HFFc6 (cell line): ENCODE measurements at places on chromosomes 11 and 22.

DNA sequence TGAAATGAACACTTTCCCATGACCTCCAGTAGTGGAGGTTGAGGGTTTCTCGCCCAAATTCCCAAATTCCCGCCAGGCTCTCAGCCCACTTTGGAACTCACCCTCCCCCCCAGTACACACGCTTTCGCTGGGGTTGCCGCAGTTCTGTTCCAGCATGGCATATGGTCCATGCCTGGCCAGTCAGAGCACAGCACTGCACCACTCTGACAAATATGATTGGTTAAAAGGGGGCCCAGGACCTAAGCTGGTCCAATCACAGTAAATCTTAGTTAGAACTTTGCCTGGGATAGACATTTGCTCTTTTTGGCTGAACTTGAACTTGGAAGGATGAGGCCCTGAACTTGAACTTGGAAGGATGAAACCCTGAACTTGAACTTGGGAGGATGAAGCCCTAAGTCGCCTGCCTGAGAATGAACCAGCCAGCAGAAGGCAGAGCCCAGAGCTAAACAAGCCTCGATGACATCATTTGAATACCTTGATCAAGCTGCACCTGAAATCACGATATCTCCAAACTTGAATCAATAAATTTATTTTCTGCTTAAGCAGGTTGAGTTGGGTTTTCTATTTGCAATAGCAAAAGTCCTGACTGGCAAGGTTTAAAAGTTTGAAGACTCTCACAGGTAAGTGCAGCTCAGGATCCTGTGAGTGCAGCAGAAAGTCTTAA, 12.6 kb upstream of the SSTR3 start:
- no peak overlapping the region for H3K4me3 ChIP-seq
- H3K36me3 ChIP-seq: no peaks in the 10 kb centered on the region; the same call in 1 of the 2 replicates
- no peak overlapping the region for H3K27ac ChIP-seq
- peaks cover 20% of the 10 kb centered on the region for H3K4me1 ChIP-seq
- no peak for DNase-seq

- H3K27ac ChIP-seq: no peak overlapping the region
- H3K4me3 ChIP-seq: no peak overlapping the region
- DNase-seq: no peak
- H3K27me3 ChIP-seq: no peaks in the 10 kb centered on the region
- H3K4me1 ChIP-seq: peaks cover 6% of the 10 kb centered on the region; the same call in 1 of the 2 replicates
Measured at GRCh38 chr11:16309226-16309625, 47.1 kb downstream of the SOX6 start.

DNA sequence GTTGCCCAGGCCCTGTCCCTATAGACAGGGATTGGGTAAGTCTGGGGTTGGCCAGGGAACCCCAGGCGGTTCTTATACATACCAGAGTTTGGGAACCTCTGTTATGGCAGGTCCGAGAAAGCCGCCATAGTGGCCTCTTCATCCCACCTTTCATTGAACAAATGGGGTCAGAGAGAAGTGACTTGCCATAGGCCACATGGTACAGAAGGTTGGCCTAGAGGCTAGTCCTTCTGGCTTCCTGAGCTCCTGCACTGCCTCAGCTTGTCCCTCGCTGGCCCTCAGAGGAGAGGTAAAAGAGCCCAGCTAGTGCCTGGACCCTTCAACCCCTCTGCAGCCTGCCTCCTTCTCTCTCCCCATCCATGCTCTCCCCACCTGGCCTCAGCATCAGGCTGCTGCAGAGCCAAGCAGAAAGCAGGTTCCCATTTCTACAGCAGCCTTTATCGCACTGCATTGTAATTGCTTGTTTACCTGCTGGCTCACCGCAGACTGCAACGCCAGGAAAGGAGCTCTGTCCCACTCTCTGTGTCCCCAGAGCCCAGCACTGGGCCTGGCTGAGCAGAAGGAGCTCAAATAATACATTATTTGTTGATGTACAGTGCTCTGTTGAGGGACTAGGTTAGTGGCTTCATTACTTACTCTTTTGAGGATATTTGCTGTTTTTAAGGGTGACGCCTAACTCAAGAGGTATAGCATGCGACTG, 103.6 kb downstream of the TRIM29 start:
- H3K27ac ChIP-seq: no peak overlapping the region
- H3K27me3 ChIP-seq: peaks cover 33% of the 10 kb centered on the region
- no peak for DNase-seq
- no peaks in the 10 kb centered on the region for H3K4me1 ChIP-seq
- H3K36me3 ChIP-seq: no peaks in the 10 kb centered on the region

DNA sequence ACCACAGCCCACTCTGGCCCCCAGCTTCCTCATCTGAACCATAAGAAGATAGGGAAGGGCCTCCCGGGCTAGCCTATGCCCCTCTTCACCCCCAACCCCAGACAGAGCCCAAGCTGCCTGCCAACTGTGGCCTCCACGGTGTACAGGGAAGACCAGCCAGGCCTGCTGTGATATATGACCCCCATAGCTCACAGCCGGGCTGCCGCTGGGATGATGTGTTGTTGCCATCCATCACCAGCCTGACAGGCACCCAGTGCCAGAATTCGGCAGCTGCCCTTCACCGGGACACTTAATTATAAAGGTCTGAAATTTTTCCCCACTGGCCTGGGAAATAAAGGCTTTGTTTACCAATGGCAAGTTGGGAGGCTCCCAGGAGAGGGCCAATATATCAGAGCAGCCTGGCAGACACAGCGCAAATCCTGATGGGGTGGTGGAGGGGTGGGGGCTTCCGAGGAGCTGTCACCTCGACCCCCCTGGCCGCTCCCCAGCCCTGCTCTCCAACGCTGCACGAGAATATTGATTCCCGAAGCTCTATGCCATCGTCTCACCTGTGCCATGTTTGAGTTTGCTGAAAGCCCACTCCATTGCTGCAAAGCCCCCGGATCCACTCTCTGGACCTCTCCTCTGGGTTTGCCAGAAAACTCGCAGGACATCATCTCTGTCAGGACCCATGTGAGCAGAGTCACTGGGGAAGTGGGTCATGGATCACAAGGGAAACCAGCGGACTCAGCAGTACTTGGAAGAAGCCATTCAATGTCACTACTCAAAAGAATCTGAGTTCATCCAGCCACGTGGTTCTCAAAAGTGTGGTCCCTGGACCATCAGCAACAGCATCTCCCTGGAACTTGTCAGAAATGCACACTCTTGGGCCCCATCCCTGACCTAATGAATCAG, 296.9 kb downstream of the MN1 start:
- no peak for DNase-seq
- H3K4me3 ChIP-seq: no peak overlapping the region
- peaks cover 9% of the 10 kb centered on the region; the same call in 1 of the 2 replicates for H3K36me3 ChIP-seq
- peaks cover 26% of the 10 kb centered on the region for H3K4me1 ChIP-seq
- H3K27ac ChIP-seq: no peak overlapping the region

DNA sequence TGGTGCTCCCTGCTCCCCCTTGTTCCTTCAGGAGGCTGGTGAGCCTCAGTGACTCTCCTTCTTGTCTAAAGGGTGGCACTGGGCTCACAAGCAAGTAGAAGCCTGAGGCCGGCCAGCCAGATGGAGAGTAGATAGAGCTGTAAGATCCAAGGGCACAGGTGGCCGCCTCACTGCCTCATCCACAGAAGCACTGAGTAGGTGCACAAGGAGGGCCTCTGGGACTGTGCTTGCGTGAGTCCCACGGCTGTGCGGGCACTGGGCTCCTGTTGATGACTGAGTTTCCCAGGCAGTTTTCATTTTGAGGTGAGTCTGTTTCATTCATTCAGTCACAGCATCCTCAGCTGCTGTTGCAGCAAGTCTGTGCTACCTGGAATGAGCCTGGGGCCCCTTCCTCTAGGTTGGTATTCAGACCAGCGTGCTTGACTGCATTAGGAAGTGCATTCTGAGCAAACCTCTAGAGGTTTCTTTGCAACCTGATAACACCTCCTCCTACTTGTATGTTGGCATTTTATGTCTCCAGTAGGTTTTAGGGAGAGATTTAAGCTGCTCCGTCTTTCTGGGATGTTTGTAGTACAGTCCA, 184.0 kb downstream of the TBC1D22A start:
- H3K4me3 ChIP-seq: no peak overlapping the region
- H3K4me1 ChIP-seq: no peaks in the 10 kb centered on the region
- no peak overlapping the region for H3K27ac ChIP-seq
- peaks cover 26% of the 10 kb centered on the region for H3K36me3 ChIP-seq
